ENCODE measurements at places on chromosomes 11 and 22. TPM values are rescaled to one million over a fixed set of nuclear protein-coding genes. Genes with fewer than 3 reads are reported as not detected.

CD3E gene
- total RNA-seq, result not detected

DRD4 gene
- not detected for total RNA-seq

DRICH1 gene
- total RNA-seq, result 0.26 TPM

MYOD1 gene
- total RNA-seq, result not detected

JAML gene
- not detected for total RNA-seq

DDI1 gene
- total RNA-seq, result not detected

SCN2B gene
- 4.9 TPM for total RNA-seq

UBQLNL gene
- total RNA-seq, result under 0.01 TPM

PLAAT2 gene
- not detected for total RNA-seq

FAM180B gene
- total RNA-seq, result not detected

RANBP1 gene
- total RNA-seq, result 87.8 TPM

OR51I1 gene
- total RNA-seq, result 0.26 TPM

CHRM4 gene
- total RNA-seq, result under 0.01 TPM

SLC17A6 gene
- not detected for total RNA-seq

RPS3 gene
- total RNA-seq, result 1,593 TPM

MGAT3 gene
- total RNA-seq, result not detected

RAG2 gene
- total RNA-seq, result not detected

- no peaks in the 10 kb centered on the region for H3K36me3 ChIP-seq
- no peaks in the 10 kb centered on the region for H3K4me1 ChIP-seq
- no peak overlapping the region for H3K27ac ChIP-seq
Measured at GRCh38 chr11:70105755-70106571, 27.8 kb downstream of the ANO1 start.

DNA sequence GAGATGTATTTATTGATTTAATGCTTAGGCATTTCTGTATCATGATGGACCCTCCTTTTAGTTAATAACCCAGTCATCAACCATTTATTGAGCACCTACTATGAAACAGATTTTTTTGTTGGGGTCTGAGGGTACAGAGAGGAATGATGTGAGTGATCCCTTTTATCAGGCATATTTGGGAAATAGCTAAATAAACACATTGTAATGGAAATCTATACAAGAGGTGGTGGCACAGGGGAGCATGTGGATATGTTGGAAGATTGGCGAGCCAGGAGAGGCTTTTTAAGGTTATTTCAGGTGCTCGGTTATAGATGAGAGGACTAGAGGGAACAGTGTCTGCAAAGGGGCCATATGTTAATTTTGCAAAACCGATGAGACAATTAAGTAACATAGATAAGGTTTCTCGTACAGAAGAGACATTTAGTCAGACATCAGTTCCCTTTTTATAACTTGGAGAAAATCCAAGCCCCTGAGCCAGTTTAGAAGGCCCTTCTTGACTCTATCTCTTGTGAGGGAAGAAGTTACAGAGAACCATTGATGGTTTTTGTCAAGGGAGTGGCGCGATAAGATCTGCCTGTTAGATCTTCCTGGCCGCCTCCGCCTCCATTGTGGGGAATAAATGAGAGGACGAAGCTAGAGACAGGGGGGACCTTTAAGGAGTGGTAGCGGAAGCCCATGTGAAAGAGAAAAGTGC, 2.0 kb downstream of the ATXN10 start:
- H3K4me3 ChIP-seq, result peak overlapping the region; percentile 80
- no peak for DNase-seq
- H3K27ac ChIP-seq, result no peak overlapping the region
- no peaks in the 10 kb centered on the region for H3K36me3 ChIP-seq

DNA sequence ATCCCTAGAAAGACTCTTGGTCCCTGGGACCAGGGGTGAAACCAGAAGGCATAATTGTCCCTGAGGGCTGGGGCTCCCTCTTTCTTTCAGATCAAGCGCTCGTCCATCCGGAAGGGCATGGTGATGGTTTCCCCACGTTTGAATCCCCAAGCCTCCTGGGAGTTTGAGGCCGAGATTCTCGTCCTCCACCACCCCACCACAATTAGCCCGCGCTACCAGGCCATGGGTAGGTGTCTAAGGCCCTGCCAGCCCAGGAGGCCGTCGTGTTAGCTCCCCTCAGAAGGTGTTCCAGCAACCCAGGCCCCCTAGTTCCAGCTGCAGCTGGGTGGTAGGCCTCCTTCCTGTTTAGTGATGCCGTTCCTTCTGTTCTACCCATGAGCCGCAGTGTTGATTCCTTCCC, 21.4 kb downstream of the GTPBP1 start:
- no peak for DNase-seq
- no peak overlapping the region for H3K4me3 ChIP-seq
- peaks cover 49% of the 10 kb centered on the region for H3K36me3 ChIP-seq
- H3K27me3 ChIP-seq, result no peaks in the 10 kb centered on the region
- H3K27ac ChIP-seq, result no peak overlapping the region

- no peaks in the 10 kb centered on the region for H3K36me3 ChIP-seq
- peaks cover 10% of the 10 kb centered on the region for H3K4me1 ChIP-seq
- H3K27me3 ChIP-seq, result no peaks in the 10 kb centered on the region
- peak overlapping the region; percentile 14 for H3K4me3 ChIP-seq
Measured at GRCh38 chr11:396948-397548, 3.0 kb downstream of the PKP3 start.

GRCh38 chr11:130763087-130763980, 152.9 kb downstream of the SNX19 start:
- no peak overlapping the region for H3K4me3 ChIP-seq
- peak; percentile 23 for DNase-seq
- no peaks in the 10 kb centered on the region for H3K36me3 ChIP-seq
- no peaks in the 10 kb centered on the region for H3K27me3 ChIP-seq

DNA sequence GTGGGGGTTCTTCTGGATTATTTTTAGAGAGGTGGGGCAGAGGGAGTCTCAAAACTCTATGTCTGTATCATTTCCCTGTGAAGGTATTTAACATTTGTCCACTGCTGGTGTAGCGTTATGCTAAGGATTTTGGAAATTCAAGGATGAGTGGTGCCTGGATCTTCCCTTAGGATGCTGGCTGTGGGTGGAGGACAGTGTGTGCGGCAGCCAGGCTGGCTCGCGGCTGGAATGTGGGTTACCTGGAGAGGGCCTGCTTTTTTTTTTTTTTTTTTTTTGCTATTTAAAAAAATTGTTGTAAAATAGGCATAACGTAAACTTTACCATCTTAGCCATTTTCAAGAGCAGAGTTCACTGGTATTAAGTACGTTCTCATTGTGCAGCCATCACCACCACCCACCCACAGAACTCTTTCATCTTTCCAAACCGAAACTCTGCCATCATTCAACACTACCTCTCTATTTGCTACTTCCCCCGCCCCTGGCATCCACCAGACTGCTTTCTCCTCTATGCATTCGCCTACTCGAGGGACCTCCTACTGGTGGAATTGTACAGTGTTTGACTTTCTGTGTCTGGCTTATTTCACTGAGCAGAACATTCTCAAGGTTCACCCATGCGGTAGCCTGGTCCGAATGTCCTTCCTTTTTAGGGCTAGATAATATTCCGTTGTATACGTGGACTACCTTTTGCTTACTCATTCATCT, 67.1 kb downstream of the PARVB start:
- no peaks in the 10 kb centered on the region for H3K36me3 ChIP-seq
- H3K4me1 ChIP-seq, result no peaks in the 10 kb centered on the region
- no peak overlapping the region for H3K27ac ChIP-seq
- no peaks in the 10 kb centered on the region for H3K27me3 ChIP-seq
- no peak overlapping the region for H3K4me3 ChIP-seq

- no peak overlapping the region for H3K27ac ChIP-seq
- DNase-seq, result peak; percentile 88
- no peaks in the 10 kb centered on the region for H3K4me1 ChIP-seq
- no peaks in the 10 kb centered on the region for H3K36me3 ChIP-seq
- no peaks in the 10 kb centered on the region for H3K27me3 ChIP-seq
Measured at GRCh38 chr22:24681236-24681635, 78.2 kb downstream of the GGT1 start.

- H3K4me1 ChIP-seq, result no peaks in the 10 kb centered on the region
- no peak for DNase-seq
- no peak overlapping the region for H3K27ac ChIP-seq
- no peaks in the 10 kb centered on the region for H3K27me3 ChIP-seq
Measured at GRCh38 chr11:22786475-22786874, 43.1 kb downstream of the SVIP start.

DNA sequence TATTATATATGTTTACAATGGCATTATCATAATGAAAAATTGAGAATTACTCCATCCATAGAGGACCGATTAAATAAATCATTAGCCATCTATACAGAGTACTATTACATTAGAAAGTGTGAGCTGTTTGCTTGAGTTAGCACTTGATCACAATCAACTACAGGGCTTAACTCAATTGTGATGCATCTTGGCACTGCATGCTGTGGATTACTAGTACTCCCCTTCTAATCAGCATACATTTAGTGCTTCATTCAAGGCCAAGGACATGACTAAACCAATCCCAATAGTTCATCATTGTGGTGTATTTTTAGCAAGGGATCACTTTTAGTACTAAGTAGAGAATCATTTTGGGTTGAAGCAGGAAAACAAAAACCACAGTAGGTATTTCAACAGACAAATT, 23.5 kb upstream of the ARHGAP42 start:
- no peaks in the 10 kb centered on the region for H3K27me3 ChIP-seq
- H3K4me1 ChIP-seq, result no peaks in the 10 kb centered on the region
- H3K27ac ChIP-seq, result no peak overlapping the region
- no peak for DNase-seq

- peaks cover 4% of the 10 kb centered on the region for H3K4me1 ChIP-seq
- no peak overlapping the region for H3K27ac ChIP-seq
- no peaks in the 10 kb centered on the region for H3K36me3 ChIP-seq
- DNase-seq, result no peak
Measured at GRCh38 chr22:46030231-46030880, 53.4 kb upstream of the WNT7B start.

- H3K36me3 ChIP-seq, result no peaks in the 10 kb centered on the region
- H3K4me1 ChIP-seq, result no peaks in the 10 kb centered on the region
- H3K27ac ChIP-seq, result no peak overlapping the region
- no peak for DNase-seq
Measured at GRCh38 chr22:18997925-18998315, 61.8 kb upstream of the PRODH start.

DNA sequence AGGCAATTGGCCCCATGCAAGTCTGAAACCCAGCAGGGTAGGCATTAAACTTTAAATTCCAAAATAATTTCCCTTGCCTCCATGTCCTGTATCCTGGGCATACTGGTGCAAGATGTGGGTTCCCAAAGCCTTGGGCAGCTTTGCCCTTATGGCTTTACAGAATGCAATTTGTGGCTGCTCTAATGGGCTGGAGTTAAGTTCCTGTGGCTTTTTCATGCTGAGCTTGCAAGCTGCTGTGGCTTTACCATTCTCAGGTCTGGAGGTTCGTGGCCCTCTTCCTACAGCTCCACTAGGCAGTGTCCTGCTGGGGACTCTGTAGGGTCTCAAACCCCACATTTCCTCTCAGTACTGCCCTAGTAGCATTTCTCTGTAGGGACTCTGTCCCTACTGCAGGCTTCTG, 15.0 kb upstream of the BIRC3 start:
- DNase-seq, result no peak
- H3K27ac ChIP-seq, result no peak overlapping the region
- no peaks in the 10 kb centered on the region for H3K36me3 ChIP-seq
- no peaks in the 10 kb centered on the region for H3K27me3 ChIP-seq
- H3K4me1 ChIP-seq, result no peaks in the 10 kb centered on the region
- H3K4me3 ChIP-seq, result no peak overlapping the region

DNA sequence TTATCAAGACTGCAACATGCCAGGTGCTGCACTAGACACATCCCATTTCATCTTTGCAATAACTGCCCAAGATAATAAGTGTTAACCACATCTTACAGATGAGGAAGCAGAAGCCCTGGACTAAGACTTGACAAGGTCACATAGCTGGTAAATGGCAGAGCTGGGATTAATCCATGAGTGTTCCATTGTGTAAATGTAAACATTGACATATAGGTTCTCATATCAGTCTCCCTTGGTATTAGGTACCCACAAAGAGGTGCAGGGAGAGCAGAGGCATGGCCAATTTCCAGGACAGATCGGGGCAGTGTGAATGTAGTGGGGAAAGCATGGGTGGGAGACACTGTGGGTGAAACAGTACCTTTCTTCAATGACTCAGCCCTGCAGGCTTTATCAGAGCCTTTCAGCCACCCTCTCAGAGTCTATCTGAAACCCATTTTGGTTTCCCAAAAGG, 17.9 kb downstream of the MICAL2 start:
- DNase-seq, result no peak
- H3K27ac ChIP-seq, result no peak overlapping the region
- no peaks in the 10 kb centered on the region for H3K27me3 ChIP-seq
- no peak overlapping the region for H3K4me3 ChIP-seq
- no peaks in the 10 kb centered on the region for H3K36me3 ChIP-seq
- H3K4me1 ChIP-seq, result peaks cover 34% of the 10 kb centered on the region

DNA sequence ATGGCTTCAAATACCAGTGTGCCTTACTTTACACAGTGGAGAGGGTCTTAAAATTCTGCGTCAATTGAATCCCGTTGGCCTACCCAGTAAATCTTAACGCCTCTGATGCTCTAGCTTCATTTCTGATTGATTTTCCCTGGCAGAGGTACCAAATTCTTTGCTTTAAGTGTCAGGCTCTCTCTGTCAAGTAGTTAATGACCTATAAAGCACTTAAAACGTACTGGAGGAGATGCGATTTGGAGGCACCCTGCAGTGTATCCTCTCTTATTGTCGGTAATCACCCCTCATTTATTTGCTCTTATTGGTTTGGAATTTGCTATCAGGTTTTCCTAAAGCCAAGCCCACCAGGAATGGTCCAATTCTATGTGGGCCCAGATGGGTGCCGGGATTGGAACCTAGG, 59.2 kb downstream of the NFAM1 start:
- no peak overlapping the region for H3K27ac ChIP-seq
- DNase-seq, result no peak
- no peaks in the 10 kb centered on the region for H3K36me3 ChIP-seq
- H3K4me3 ChIP-seq, result no peak overlapping the region

DNA sequence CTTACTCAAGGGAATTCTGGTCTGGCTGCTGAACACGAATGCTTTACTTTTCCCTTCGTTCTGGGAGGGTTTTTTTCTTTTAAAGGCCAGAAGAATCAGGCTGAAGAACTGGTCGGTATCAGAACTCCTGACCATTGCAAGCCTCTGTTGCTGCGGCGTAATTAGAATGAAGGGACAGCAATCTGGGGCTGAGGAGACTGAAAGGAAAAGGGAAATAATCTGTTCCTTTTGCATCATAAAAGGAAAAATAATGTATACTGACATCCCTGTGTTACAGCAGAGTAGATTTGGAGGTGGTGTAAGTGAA, 670 bp downstream of the SC5D start:
- peak overlapping the region; percentile 69 for H3K27ac ChIP-seq
- DNase-seq, result peak; percentile 53
- H3K36me3 ChIP-seq, result no peaks in the 10 kb centered on the region
- peaks cover 14% of the 10 kb centered on the region for H3K27me3 ChIP-seq
- H3K4me1 ChIP-seq, result peaks cover 6% of the 10 kb centered on the region

- peaks cover 4% of the 10 kb centered on the region for H3K4me1 ChIP-seq
- H3K36me3 ChIP-seq, result no peaks in the 10 kb centered on the region
- H3K27ac ChIP-seq, result no peak overlapping the region
Measured at GRCh38 chr22:36776722-36777121, 803 bp upstream of the IFT27 start.

- H3K27me3 ChIP-seq, result no peaks in the 10 kb centered on the region
- H3K4me1 ChIP-seq, result no peaks in the 10 kb centered on the region
- no peak overlapping the region for H3K4me3 ChIP-seq
- H3K27ac ChIP-seq, result no peak overlapping the region
Measured at GRCh38 chr11:16356761-16357393, 531 bp upstream of the SOX6 start.
